T-helper 2 cell treated with Interferon-gamma antibody and Interleukin-4, amounts not matched to agents 5 μg/mL and 100 μg/mL, for 36 hours (primary cell): ENCODE measurements at places on chromosomes 7 and 10.

DNA sequence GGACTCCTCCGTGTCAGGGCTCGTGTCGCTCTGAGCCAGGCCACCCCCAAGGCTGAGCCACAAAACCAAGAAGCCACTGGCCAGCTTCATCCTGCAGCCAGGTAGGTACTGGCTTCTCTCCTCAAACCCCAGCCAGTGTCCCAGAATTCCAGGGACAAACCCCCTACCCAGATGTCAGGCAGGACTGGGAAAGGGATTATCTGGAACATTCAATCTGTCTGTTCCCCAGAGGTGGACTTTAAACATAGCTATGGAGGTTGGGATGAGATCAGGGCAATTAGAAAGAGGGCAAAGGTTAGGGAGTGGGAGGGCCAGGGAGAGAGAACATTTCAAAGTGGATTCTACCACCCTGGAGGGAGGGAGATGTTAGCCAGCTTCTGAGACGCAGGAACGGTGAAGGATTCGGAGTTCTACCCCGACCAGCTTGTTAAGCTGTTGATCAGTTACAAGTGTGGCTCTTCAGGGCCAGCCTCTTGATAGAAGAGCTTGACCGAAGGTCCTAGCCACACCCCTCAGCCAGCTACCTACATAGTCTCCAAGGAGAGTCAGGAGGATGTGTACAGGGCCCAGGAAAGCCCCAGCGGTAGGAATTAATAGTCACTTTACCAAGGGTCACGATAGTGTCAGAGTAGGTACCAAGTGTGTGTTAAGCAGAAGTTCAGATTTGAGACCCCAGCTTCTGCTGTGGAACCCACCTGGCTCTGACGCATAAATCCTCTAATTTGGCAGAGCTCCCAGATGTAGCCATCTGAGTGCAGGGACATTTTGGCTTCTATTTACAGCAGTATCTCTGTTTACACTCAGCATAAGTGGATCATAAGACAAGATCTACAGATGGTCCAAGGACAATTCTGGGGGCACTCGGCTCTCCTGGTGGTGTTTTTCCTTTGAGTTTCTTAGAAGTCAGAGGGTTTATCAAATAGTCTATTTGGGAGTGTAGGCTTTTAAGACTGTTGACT is at the start of gene PLA2G12B:
Gene PLA2G12B, minus strand, starts transcription at position 211 of the 959 bp plus-strand sequence. Its CDS starts 121 bp downstream, at position 90.
- H3K27ac ChIP-seq, result no peak within 1 kb of the TSS
- DNase-seq, result no peak
- H3K27me3 ChIP-seq, result peaks cover 6% of the 10 kb centered on the region

GRCh38 chr7:49483142-49483541 is 290.3 kb upstream of the VWC2 start:
- H3K27ac ChIP-seq, result no peak overlapping the region
- no peaks in the 10 kb centered on the region for H3K27me3 ChIP-seq

DNA sequence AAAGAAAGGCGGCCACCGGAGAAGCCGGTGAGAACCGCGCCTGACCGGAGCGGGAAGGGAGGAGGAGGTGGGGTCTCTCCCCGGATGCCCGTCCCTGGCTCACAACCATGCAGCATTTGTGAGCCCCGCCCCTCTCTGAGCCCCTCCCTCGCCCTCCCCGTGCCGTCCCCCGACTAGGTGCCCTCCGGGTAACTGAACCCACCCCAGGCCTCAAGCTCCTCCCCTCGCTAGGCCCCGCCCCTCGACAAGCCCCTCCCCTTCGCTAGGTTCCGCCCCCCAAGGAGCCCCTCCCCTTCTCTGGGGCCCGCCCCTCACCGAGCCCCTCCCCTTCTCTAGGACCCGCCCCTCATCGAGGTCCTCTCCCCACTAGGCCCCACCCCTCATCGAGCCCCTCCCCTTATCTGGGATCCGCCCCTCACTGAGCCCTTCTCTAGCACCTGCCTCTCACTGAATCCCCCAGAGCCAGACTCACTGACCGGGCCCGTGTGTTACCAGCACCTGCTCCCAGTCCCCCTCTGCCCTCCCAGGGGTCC is 42.2 kb upstream of the HSPB1 start:
- H3K4me3 ChIP-seq, result no peak overlapping the region
- no peak overlapping the region for H3K27ac ChIP-seq
- no peaks in the 10 kb centered on the region for H3K4me1 ChIP-seq
- no peaks in the 10 kb centered on the region for H3K36me3 ChIP-seq
- H3K27me3 ChIP-seq, result peaks cover 34% of the 10 kb centered on the region
- no peak for DNase-seq

GRCh38 chr7:142250705-142251104 is 7.2 kb downstream of the PRSS58 start:
- peaks cover 2% of the 10 kb centered on the region for H3K27me3 ChIP-seq
- no peaks in the 10 kb centered on the region for H3K4me1 ChIP-seq
- no peak overlapping the region for H3K27ac ChIP-seq
- DNase-seq, result no peak

GRCh38 chr7:30181211-30181610 is 46.4 kb downstream of the MTURN start:
- H3K27ac ChIP-seq, result no peak overlapping the region
- no peak for DNase-seq
- H3K36me3 ChIP-seq, result no peaks in the 10 kb centered on the region
- H3K4me1 ChIP-seq, result peaks cover 4% of the 10 kb centered on the region
- H3K4me3 ChIP-seq, result no peak overlapping the region
- H3K27me3 ChIP-seq, result peaks cover 3% of the 10 kb centered on the region

DNA sequence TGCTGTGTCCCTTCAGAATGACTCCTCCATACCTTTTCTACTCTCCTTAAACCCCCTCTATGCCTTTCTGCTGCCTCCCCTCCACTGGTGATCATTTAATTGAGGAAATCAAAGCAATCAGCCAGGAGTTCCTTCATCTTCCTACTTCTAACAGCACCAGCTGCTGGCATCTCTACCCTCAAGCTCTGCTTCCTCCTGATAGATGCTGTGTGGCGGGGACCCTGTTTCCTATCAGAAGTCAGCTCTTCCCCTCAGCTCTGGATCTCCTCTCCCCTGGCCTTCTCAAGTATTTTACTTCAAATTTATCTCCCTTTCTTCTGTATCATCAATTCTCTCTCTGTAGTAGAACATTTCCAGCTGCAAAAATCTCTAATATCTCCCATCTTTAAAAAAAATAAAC is 183.7 kb downstream of the ELMO1 start:
- H3K4me1 ChIP-seq, result peaks cover 12% of the 10 kb centered on the region
- H3K36me3 ChIP-seq, result peaks cover 19% of the 10 kb centered on the region
- H3K4me3 ChIP-seq, result no peak overlapping the region
- no peaks in the 10 kb centered on the region for H3K27me3 ChIP-seq
- no peak for DNase-seq

DNA sequence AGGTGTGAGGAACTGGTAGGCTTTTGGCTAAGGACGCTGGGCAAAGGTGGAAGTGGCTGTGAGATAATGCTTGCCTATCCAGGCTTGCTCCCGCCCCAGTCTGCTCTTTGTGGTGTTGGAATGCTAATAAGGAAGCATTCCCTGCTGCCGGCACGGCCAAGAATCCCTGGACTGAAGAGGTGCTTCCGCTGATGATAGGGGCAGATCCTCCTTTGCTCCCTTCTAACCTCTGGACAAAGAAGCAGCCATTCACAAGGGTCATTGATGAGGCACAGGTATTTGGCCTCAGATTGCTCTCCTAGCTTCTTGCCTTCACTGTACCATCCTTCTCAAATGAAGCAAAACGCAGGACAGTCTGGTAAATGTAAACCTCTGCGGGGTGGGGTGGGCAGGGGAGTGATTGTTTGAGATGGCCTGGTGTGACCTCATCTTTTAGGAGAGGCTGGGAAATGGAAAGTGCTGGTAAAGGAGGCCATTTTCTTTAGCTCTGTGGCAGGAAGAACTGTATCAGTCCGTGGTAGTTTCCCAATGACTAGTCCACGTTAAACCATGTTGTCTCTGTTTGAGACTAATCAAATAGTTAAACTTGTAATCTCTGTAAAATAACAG is 1.7 kb downstream of the PGAM1 start:
- DNase-seq, result no peak
- H3K27me3 ChIP-seq, result peaks cover 2% of the 10 kb centered on the region
- H3K4me1 ChIP-seq, result peaks cover 40% of the 10 kb centered on the region
- H3K27ac ChIP-seq, result peak overlapping the region; percentile 94

GRCh38 chr7:104153287-104153686 is 54.5 kb downstream of the ORC5 start:
- H3K27ac ChIP-seq, result no peak overlapping the region
- H3K4me1 ChIP-seq, result no peaks in the 10 kb centered on the region
- H3K4me3 ChIP-seq, result no peak overlapping the region
- H3K27me3 ChIP-seq, result no peaks in the 10 kb centered on the region
- DNase-seq, result no peak

DNA sequence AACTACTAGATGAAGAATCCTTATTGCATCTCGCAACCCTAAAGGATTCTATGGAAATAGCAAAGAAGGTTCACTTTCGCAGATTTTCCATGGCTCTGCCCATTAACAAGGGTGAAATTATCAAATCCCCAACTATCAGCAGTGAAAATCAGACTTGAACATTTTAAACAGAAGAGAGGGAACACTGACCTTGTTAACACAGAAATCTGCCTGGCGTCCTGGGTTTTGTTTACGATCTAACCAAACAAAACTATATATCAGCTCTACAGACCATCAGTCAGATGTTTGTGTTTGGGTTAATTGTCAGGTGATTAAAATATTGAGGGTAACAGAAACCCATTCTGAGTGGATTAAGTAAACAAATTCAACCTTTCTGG is 1.9 kb downstream of the CTTNBP2 start:
- no peak overlapping the region for H3K27ac ChIP-seq
- H3K4me3 ChIP-seq, result no peak overlapping the region
- no peak for DNase-seq

- H3K36me3 ChIP-seq, result no peaks in the 10 kb centered on the region
- H3K4me1 ChIP-seq, result peaks cover 3% of the 10 kb centered on the region
- no peak overlapping the region for H3K4me3 ChIP-seq
- H3K27me3 ChIP-seq, result peaks cover 10% of the 10 kb centered on the region
- no peak overlapping the region for H3K27ac ChIP-seq
- DNase-seq, result no peak
Measured at GRCh38 chr10:132851451-132851850, 65.5 kb upstream of the NKX6-2 start.

- H3K4me1 ChIP-seq, result no peaks in the 10 kb centered on the region
- no peak overlapping the region for H3K27ac ChIP-seq
- no peaks in the 10 kb centered on the region for H3K27me3 ChIP-seq
- no peaks in the 10 kb centered on the region for H3K36me3 ChIP-seq
Measured at GRCh38 chr7:28688651-28689050, 269.5 kb downstream of the TRIL start.
